Keratinocyte (primary cell): ENCODE measurements at places on chromosomes 1 and 21.

- DNase-seq, result no peak
These were observed 617.1 kb upstream of the PTBP2 start for GRCh38 chr1:96104506-96104905.

GRCh38 chr1:89198081-89198480 is 661 bp downstream of the GBP4 start:
- no peak for DNase-seq

DNA sequence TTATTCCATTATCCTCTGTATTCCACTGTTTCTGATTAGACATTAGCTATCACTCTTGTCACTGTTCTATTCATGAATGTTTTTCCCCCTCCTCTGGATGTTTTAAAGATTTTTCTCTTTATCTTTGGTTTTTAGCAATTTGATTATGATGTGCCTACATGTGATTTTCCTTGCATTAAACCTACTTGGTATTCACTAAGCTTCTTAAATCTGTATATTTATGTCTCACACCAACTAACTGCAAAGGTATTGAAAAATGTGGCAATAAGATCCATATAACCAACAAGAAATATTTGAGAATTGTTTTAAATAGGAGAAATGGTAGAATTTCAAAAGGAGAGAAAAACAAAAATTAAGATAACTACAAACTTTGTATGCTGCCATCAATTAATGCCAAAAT is 25.2 kb downstream of the FAF1 start:
- DNase-seq, result no peak

GRCh38 chr1:173478094-173478674 is 1.0 kb downstream of the PRDX6 start:
- DNase-seq, result no peak
